Stimulated activated CD4-positive, alpha-beta T cell treated with anti-CD3 and anti-CD28 coated beads, Interleukin-2, amount 100 ng/mL, for 4 hours (primary cell): ENCODE measurements at places on chromosomes 7 and 10.

DNA sequence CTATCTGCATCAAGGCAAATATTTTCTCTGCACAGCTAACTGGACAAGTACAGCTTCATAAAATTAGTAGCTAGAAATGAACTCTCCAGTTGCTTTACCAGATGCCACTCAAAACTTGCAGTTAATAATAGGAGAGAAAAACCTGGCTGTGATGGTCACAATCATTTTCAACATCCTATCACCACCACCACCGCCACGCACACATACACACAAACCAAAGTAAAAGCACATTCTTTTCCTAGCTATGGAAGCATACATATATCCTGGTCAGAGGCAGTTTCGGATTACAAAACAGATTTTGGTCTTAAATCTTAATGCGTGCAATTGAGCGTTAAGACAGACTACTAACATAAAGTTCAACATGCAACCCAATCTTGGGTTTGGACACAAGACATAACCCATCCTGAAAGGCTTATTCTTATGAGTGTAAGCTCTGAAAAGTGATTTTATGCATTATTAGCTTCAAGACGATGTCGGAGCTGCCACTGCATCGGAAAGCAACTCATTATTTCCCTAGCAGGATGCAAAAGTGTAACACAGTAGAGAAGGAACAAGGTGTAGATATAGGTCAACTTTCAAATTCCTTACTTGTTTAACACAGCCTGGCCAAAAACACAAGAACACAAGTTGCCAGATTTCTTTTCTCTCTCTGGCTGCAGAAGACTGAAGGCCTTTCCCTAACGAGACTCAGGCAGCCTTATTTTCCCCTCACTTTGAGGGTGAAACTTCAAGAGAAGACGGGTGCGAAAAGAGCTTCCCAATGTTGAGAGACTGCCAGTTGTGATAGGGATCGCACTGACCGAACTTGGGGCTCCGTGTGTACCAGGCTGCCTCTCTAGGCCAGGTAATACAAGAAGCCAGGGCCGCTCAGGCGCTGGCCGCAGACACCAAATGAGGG lies 1.2 kb downstream of the CACUL1 start:
- no peak for DNase-seq

DNA sequence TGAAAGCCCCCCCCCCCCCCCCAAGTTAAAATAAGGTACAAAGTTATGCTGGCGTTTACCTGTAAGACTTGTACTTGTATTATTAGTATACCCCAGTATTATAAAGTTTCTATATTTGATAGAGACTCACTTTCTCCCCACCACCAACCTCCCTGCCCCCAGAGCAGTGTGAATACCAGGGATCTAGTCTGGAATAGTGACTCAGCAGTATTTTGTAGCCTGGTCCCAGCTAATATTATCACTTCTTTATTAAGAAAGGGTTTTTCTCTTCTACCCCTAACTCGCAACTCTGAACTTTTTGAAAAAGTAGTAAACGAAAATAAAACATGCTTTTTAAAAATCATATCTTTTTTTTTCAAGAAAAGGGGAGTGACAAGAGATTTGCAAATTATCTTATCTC lies 26.7 kb downstream of the GLI3 start:
- DNase-seq: no peak

GRCh38 chr10:124523901-124524300 lies 62.3 kb downstream of the LHPP start:
- no peak for DNase-seq

DNA sequence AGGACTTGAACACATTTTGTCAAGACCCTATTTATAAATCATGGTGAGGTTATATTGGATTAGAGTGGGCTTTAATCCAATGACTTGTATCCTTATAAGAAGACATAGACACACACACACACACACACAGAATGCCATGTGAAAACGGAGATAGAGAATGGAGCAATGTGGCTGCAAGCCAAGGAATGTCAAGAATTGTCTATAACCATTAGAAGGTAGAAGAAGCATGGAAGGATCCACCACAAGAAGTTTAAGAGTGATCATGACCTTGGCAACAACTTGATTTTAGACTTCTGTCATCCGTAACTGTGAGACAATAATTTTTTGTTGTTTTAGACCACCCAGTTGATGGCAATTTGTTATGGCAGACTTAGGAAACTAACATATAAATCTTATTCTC lies 514.2 kb downstream of the TFEC start:
- no peak for DNase-seq

GRCh38 chr10:88841316-88842111 lies 10.1 kb downstream of the ANKRD22 start:
- no peak for DNase-seq

DNA sequence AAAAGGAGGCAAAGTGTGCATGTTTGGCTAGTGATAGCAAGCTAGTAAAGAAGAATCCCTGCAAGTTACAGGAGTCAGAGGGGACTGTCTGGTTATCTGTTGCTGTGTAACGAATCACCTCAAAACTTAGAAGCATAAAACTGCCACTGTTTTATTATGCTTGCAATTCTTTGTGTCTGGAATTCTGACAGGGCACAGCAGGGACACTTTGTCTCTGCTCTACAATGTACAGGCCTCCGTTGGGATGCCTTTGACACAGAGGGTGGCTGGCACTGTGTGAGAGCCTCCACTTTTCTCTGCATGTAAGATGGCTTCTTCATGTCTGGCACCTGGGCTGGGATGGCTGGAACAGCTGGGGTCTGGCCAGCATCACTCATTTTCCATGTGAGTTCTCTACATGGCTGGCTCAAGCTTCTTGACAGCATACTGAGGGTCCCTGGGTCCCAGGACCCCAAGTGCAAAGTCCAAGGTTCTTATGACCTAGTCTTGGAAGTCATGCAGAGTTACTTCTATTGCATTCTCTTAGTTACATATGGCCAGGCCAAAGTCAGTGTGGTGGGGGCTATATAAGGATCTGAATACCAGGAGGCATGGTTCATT lies 276.9 kb downstream of the RPS24 start:
- no peak for DNase-seq

GRCh38 chr7:44285561-44285960 lies 39.8 kb downstream of the CAMK2B start:
- DNase-seq: no peak

- no peak for DNase-seq
Measured at GRCh38 chr7:157274991-157275427, 61.8 kb upstream of the DNAJB6 start.

GRCh38 chr10:88413412-88413811 lies 169.7 kb downstream of the RNLS start:
- DNase-seq: no peak

- DNase-seq: no peak
Measured at GRCh38 chr7:20514364-20514763, 101.1 kb upstream of the ABCB5 start.

- DNase-seq: peak; percentile 60
Measured at GRCh38 chr10:3172081-3172445, 519 bp downstream of the PITRM1 start.

GRCh38 chr10:6891924-6892323 lies 311.8 kb upstream of the PRKCQ start:
- DNase-seq: no peak

GRCh38 chr10:110225756-110226542 lies 18.5 kb downstream of the MXI1 start:
- peak; percentile 84 for DNase-seq

GRCh38 chr7:12178317-12178716 lies 32.8 kb upstream of the TMEM106B start:
- DNase-seq: no peak

DNA sequence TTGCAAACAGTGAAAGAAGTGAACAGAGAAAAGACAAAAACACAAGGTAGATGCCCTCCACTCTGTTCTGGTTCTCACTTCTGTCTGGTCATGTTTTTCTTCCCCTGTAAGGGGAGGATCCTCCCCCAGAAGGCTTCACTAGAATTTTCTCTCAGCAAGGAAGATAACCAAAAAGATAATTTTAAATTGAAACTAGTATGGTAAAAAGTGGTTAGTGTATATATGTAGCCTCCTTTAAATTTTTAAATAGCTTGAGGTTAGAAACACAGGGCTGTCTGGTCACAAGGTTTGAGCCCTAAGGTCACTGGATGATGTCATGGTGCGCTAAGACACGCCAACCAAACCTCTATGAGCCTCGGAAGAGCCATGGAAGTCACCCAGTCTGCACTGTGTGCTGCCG lies 5.6 kb upstream of the PKD1L1 start:
- no peak for DNase-seq

GRCh38 chr7:16422917-16423316 lies 1.6 kb upstream of the CRPPA start:
- DNase-seq: no peak

GRCh38 chr10:76190634-76191270 lies 759.3 kb downstream of the LRMDA start:
- DNase-seq: no peak

DNA sequence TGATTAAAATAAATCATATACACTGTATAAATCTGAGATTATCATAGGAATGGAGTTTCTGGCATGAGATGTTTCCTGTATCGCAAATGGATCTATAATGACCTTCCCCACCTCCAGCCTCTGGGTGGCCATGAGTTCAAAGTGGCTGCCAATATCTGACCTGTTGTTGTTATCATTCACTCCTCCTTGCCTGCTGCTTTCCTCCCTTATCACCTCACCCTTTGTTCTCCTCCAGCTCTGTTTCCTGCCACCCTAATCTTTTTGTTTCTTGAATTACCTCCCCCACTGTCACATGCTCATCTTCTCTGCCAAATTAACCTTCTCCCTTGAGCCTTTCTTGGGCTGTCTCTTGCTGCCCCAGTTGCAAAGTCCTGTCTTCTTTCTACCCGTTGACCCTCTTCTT lies 12.0 kb downstream of the SCD start:
- DNase-seq: no peak

DNA sequence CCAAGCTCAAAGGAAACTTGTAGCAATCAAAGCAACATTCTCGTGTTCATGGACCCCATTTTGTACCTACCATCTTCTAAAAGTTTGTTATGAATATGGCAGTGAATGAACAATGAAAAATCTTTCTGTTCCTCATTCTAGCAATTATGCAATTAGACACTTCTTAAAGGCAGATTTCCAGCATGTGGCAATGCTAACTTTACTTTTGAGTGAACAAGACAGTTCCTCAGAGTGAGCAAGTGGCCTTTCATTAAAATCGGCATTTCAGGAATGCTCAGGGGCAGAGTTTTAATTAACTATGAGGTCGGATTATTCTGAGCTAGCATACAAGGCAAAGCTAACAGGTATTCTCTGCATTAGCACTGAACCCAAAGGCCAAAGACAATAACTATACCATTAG lies 48.4 kb upstream of the NFE2L3 start:
- DNase-seq: no peak

GRCh38 chr7:54964136-54964535 lies 54.7 kb upstream of the EGFR start:
- no peak for DNase-seq

GRCh38 chr7:109376576-109376975 lies 806.9 kb downstream of the DNAJB9 start:
- DNase-seq: no peak

GRCh38 chr10:49509771-49510303 lies 29.1 kb downstream of the ERCC6 start:
- DNase-seq: no peak

GRCh38 chr10:80598951-80599350 lies 61.2 kb downstream of the SH2D4B start:
- DNase-seq: no peak

DNA sequence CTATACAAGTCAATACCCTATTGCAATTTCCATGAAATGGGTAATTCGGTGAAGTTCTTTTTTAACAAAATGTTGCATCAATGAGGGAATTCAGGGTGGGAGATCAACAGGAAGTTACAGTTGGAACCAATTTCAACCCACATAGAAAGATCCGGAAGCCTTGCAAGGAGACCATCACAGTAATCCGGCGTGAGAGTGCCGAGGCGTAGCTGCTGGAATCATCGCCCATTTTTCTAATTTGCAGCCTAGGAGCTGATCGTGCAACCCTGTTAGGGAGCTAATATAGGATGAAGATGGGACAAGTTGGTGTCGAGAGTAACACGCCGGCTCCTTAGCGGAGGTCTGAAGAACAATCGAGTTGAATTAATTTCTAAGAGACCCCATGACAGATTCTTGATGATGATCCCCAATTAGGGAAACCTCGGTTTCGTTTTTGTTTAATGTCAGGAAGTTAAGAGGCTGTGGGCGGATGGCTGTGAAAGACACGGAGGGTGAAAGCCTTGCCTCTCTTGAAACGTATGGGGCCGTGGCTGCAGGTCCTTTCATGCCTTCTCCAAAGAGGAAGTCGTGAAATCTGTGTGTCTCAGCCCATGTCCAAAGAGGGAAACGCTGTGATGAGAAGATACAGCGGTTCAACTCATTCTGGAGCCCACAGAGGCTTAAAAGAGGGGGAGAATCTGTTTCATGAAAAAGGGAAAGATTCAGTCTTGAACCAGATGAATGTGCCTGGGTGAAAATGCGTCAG lies 51.2 kb upstream of the CARD11 start:
- DNase-seq: peak; percentile 34

GRCh38 chr7:2109251-2109872 lies 123.4 kb downstream of the MAD1L1 start:
- DNase-seq: no peak

DNA sequence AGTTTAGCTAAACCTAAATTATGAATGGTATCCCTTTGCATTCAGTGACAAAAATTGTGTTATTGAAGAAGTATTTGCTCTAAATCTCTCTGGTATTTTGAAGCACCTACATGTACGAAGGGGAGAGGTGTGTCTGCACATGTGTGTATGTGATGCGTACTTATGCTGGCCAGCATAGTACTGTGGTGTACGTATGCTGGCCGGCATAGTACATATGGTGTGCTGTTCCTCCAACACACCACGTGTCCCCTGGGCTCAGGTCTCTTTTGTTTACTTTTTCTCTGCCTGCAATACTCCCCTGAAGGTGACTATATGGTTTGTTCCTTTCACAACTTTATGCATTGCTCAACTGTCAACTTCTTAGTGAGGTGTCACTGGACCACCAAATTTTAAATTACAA lies 360.3 kb downstream of the CRPPA start:
- DNase-seq: no peak

- no peak for DNase-seq
Measured at GRCh38 chr10:11573497-11573896, 38.0 kb downstream of the USP6NL start.

DNA sequence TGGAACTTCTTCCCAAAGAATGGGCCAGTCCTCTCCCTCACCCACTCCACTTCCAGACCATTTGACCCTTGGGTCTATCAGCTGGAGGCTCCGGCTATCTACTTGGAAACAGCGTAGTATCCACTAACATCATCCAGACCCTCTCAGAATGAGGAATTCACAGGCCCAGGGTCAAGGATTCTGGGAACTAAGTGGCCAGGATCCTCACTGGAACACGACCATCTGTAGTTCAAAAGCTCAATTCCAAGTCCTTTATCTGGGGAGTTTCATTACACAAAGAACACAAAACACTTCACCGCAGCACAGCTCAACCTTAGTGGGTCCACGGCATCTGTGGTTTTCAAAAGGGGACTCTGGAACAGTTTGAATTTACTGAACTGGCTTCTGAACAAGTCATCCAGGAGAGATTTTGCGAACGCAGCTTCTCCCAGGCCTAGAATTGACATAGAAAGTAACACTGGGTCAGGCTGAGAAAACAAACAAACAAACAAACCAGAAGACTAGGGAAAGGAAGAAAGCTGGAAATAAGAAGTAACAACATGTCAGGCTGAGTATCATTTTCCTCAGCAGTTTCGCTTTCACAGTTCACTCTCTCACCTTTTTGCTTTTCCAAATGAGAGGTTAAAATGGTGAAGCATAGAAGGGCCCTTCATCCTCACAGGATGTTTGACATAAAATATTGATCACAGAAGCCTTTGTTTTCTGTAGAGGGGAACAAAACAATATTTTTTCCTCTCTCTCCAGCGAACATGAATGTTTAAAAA lies 57.6 kb upstream of the USP6NL start:
- no peak for DNase-seq

- DNase-seq: no peak
Measured at GRCh38 chr7:44387389-44387788, 62.0 kb upstream of the CAMK2B start.
